ENCODE measurements at places on chromosomes 13 and 19. TPM values are rescaled to one million over a fixed set of nuclear protein-coding genes. Genes with fewer than 3 reads are reported as not detected.

ZNF540 gene
- total RNA-seq, result 2.5 TPM

- DNase-seq, result no peak
These were observed 47.9 kb upstream of the OLFM4 start for GRCh38 chr13:52980695-52981094.

DNA sequence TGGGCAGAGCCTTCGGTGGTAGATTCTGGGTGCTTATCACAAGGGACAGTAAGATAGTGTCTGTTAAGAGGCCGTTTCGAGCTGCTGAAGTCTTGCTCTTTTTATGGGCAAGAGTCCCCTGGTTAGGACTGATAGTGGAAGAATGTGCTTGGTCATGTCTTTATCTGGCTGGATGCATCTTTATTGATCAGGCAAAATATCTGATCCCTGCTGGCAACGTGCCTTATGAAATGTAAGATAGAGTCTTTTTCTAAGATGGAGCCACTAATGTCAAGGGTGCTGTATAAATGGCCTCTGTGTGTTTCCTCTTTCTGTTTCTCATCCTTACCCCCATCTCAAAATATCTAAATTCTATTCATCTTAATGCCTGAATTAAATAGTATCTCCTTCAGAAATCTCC is 53.3 kb downstream of the MYO16 start:
- no peak for DNase-seq

- DNase-seq, result no peak
These were observed 63.4 kb upstream of the LRCH1 start for GRCh38 chr13:46489586-46490023.

DNA sequence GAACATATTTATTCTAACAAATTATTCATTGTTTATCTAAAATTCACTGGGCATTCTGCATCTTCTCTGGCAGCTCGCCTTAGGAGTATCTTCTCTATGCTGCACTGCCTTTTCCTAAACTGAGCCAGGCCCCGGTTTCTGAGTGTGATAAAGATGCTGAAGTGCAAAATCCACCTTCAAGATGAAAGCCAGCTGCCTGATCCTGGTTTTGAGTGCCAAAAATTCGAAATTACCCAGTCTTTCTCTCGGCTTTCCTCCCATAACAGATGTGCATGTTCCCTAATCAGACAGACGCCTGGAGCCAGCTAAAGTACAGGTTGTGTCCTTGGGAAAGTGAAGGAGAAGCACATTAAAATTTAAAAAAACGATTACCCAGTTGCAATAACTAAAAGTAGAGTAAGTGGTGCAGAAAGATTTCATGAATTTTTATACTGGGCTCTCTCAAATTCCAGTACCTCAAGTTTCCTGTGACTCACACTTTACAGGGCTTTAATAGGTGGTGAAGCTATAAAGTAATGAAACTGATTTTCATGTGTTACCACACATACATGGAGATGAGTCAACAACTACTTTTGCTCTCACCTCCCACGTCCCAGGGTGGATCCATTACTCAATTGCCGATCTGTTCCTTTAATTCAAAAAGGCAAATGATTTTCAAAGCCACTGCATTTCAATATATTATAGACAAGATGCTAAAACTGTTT is 65.0 kb upstream of the GTF2F2 start:
- DNase-seq, result no peak

DNA sequence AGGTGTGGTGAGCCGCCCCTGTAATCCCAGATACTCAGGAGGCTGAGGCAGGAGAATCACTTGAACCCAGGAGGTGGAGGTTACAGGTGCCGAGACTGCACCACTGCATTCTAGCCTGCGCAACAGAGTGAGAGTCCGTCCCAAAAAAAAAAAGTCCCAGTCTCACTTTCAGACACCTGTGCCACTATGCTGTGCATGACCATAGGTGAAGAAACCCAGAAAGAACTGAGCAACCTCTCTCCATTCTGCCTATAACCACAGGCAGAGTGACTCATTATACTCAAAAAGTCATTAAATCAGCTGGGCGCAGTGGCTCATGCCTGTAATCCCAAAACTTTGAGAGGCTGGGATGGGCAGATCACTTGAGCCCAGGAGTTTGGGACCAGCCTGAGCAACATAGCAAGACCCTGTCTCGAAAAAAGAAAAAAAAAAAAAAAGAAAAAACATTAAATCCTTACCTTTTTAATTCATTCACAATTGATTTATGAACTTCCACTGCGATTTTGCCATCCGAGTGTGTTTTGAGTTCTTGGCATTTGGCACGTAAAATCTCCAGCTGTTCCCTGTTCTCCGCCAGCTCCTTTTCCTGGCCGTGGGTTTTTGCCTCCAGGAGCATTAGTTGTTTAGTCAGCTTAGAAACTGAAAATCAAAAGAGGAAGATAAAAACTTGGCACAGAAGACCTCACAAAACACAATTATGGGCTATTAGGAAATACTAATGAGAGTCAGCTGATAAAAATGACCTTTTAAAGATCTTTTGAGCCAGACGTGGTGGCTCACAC is 45.5 kb upstream of the SLC7A9 start:
- DNase-seq, result no peak

GRCh38 chr19:1261798-1262622 is 7.1 kb upstream of the CIRBP start:
- DNase-seq, result no peak

GRCh38 chr13:43792076-43792881 is 5.5 kb upstream of the ENOX1 start:
- DNase-seq, result no peak

DNA sequence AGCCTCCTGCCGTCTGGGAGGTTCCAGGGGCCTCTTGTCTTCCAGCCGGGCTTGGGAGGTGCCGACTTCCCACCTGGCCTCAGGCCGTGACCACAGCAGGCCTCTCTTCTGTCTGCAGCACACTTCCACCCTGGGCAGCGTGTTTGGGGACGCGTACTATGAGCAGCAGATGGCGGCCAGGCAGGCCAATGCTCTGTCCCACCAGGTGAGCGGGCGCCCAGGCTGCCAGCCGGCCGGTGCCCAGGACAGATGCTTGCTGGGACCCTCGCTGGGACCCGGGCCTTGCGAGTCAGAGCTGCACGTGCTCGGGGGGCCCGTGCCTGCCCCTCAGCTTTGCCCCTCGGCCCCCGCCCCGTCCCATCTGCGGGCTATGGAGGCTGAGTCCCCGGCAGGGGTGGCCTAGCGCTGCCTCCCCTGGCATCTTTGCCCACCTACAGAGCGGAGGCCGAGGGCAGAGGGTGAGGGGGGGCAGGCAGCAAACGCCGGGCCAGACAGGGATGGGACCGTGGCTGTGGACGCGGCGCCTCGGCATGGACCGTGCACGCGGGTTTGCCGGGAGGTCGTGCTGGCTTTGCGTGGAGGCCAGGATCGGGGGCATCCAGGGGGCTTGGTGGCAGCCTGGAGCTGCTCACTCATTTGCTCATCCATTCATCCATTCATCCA is 16.2 kb downstream of the COMP start:
- DNase-seq, result no peak

DNA sequence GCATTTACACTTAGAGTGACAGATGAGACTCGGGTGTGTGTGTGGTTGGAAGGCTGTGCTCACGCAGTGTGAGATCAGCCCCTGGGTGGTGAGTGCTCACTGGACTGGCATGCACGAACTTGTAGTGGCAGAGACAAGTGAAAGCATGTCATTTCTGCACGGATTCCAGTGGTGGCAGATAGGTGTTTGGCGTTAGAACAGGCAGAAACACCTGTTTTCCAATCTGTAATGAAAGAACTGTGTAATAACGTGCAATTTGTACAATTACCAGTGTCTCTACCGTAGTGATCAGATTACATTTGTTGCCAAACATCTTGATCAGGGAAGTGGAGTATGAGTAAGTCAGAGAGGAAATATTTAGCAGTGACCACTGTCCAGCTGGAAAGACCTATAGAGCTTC is 8.2 kb downstream of the LAMP1 start:
- no peak for DNase-seq

DNA sequence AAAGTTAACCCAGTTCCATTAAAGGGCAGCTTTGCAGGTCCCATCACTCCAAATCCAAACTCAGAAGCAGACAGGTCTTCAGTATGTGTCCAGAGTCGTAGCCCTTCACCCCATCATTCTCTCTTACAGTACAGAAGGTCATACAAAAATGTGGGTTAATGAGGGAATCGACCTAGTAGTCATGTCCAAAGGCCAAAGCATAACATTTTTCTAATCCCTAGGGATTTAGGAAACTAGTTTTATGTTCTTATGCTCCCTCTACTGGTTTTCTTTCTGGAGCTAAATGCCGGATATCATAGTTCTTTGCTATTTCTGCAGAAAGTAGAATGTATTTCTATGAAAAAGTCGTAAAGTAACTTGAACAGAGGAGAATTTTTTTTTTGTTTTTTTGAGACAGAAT is 72.2 kb downstream of the DHRS12 start:
- no peak for DNase-seq

- DNase-seq, result no peak
These were observed 806 bp downstream of the MAST1 start for GRCh38 chr19:12838886-12839756.

DNA sequence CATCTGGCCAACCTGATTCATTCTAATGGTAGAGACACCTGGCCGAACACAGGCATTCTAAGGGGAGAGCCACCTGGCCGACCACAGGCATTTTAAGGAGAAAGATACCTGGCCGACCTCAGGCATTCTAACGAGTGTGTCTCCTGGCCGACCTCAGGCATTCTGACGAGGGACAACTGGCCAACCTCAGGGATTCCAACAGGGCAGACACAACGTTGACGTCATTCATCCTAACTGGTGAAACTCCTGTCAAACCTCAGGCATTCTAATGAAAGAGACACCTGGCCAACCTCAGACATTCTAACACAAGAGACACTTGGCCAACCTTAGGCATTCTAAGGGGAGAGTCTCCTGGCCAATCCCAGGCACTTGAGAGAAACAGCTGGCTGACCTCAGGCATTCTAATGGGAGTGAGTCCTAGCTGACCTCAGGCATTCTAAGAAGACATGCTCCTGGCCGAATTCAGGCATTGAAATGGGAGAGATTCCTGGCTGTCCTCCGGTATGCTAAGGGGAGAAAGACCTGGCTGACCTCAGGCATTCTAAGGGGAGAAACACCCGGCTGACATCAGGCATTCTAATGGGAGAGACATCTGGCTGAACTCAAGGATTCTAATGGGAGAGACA is 1352.5 kb downstream of the UQCRFS1 start:
- DNase-seq, result no peak

ZIC5 gene
- under 0.01 TPM for total RNA-seq

DNA sequence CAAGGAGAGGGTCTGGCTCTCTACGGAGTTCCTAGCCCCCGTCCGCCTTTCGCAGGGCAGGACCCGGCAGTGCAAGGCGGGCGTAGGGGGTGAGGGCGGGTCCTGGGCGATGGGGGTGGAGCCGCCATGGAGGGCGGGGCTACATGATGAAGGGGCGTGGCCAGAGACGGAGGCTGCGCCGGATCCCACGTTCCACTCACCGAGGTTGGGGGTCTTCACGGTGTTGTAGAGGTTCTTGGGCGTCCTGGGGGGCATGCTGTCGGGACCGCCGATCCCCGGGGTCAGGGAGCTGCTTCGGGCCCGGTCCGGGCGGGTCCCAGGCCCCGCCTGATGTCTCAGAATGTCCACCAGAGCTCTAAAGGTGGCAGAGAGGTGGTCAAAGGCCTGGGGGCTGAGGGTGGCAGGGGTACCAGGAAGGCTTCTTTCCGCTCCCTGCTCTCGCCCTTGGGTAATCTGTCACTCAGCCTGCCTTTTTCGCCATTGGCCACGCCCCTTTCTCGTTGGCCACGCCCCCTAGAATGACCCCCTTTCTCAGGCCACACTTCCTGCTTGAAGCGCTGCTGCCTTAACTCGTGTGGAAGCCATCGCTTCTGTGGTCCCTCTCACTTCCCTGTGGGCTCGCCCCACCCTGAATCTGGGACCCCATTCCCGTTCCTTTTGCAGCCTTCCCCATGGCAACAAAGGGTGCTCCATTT is 2.5 kb downstream of the SHISA7 start:
- DNase-seq, result no peak

DNA sequence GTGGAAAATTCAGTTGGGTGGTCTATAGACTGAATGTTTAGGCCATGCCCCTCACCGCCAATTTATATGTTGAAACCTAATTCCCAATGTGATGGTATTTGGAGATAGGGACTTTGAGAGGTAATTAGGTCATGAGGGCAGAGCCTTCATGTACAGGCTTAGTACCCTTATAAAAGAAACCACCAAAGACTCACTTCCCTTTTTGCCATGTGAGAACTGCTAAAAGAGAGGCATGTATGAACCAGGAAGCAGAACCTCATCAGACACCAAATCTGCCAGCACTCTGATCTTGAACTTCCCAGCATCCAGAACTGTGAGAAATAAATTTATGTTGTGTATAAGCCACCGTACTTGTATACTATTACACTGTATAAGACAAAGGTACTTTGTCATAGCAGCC is 40.6 kb downstream of the UQCRFS1 start:
- DNase-seq, result no peak

DNA sequence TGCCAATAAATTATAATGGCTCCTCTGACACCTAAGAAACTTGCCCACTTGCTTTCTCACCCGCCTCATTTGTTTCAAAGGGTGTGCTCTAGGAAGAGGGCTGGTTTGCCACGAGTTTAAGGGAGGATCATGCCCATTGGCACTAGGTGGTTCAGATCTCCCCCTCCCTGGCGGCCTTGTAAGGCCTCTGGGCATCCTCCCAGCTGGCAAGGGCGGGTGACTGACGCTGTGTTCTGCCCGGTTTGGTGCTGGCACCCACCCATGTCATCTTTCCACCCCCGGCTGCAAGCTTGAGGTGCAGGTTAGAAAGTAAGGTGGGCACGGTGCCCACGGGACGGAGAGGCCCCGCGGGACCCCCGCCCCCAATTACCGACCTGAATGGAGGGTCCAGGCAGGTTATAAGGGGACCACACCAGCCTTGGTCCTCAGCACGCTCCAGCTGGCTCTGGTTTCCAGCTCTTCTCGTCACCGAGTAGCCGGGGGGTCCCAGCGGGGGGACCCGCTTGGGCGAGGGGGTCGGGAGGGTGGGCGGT is 90.4 kb downstream of the PTPRS start:
- DNase-seq, result no peak

DNA sequence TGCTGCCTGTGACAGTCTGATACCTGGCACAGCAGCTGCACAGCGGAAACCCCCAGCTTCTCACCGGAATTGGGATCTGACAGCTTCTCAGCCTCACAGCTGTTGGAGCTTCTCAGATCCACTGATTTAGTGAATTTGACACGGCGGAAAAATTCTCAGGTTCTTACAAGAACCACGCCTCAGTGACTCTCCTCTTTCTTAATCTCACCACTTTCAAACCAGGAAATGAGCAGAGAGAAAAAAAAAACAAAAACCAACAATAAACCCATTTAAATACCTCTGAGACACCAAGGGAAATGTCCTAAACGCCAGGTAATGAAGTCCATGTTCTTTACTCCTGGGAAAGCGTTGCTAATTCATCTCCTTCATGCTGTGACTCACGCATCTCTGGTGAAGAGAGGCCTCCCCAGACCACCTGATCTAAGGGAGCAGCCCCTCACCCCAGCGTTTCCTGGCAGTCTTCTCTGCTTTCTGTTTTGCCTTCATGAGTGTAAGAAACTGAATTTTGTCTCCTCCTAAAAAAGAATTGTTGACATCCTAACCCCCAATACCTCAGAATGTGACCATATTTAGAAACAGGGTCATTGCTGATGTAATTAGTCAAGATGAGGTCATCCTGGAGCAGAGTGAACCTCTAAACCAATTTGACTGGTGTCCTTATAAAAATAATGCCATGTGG is 15.9 kb upstream of the IZUMO2 start:
- DNase-seq, result no peak

DOCK9 gene
- total RNA-seq, result 37.9 TPM
